H7 (cell line): ENCODE measurements at places on chromosomes 12 and 14. TPM values are rescaled to one million over a fixed set of nuclear protein-coding genes. Genes with fewer than 3 reads are reported as not detected.

DNA sequence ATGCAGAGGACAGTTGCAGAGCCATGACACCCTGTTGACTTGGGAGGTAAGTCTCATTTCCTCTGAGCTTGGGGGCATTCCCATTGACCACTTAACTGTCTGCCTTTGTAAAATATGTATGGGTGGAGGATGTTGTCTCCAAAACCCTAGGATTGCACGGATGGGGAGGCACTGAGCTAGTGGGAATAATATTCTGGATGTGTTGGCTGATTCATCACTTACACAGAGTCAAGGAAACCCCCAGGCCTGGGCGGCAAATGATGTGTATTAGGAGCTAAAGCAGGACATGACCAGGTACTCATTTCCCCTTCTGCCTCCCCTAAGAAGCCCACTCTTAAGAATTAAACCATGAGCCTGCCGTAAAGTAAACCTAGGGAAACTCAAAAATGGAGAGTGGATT is 319.4 kb downstream of the VRK1 start:
- DNase-seq, result no peak

DNA sequence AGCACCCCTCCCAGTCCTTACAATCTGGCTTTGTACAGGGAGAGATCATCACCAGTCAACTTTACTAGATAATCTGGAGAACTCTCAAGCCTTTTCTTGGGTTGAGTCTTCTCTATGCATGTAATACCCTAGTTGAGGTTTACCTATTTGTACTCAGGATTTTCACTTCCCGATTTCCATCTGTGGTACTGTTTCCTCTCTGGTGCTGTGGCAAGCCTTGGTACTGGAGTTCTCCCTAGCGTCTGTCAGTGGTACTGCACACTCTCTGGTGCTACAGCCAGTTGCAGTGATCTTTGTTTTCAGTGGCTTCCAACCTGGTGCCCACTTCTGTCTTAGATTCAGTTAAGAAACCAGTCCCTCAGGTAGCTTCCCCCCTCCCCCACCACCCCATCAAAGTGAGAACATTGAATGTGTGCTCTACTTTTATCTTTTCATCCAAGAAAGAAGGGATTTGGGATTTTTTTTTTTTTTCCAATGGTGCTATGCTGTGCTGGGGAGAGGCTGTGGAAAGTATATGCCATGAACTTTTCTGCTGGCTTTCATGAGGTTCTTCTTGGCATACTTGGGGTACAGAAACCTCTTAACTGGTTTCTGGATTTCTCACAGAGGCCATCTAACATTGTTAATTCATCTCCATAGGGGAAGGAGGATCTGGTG is 69.4 kb upstream of the EVL start:
- peak; percentile 58 for DNase-seq

The SMCO3 gene
- not detected in 2 replicates for total RNA-seq

The P2RX7 gene
- total RNA-seq, result 0.07 TPM in 1 of 2 replicates, not detected in the other

The SPATA7 gene
- 8.4 and 18.4 TPM in 2 replicates for total RNA-seq

The CIROP gene
- total RNA-seq, result 0.42 TPM in 1 of 2 replicates, not detected in the other

DNA sequence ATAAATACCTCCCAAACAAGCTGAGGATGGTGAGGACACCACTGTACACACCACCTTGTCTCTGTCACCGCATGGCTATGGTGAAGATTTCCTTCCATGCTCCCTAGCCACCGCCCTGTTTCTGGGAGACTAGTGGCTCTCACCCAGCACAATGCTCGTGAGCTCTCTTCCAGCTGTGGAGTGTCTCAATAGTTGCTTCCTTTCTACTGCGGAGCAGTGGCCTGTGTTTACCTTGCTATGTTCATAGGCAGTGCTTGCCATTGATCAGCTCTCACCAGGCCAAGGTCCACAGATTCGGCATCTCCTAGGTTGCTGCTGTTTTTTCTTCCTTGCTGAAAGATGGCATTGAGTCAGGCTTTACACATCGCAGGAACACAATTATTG is 313.6 kb upstream of the RTL1 start:
- no peak for DNase-seq

DNA sequence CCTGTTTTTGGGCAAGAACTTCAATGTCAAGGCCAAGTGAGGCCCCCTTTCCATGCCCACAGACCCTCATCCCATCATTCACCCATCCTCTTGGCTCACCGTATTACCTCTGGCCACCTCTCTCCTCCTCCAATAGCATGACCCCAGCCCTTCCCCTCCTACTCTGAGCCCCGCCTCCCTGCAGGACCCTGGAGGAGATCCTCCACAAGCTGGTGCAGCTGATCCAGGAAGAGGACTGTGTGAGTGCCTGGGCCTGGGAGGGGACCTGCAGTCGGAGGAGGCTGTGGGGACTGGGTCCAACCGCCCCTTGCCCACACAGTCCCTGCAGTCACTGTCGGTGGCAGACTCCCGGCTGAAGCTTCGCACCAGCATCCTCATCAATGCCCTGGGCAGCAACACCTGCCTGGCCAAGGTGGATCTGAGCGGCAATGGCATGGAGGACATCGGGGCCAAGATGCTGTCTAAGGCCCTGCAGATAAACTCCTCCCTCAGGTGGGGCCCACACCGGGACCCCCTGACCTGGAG is 7.2 kb downstream of the CARMIL3 start:
- DNase-seq, result peak; percentile 72

- no peak for DNase-seq
Measured at GRCh38 chr12:103505371-103506236, 9.8 kb upstream of the C12orf42 start.

GRCh38 chr14:100944052-100944451 is 40.5 kb upstream of the RTL1 start:
- no peak for DNase-seq

DNA sequence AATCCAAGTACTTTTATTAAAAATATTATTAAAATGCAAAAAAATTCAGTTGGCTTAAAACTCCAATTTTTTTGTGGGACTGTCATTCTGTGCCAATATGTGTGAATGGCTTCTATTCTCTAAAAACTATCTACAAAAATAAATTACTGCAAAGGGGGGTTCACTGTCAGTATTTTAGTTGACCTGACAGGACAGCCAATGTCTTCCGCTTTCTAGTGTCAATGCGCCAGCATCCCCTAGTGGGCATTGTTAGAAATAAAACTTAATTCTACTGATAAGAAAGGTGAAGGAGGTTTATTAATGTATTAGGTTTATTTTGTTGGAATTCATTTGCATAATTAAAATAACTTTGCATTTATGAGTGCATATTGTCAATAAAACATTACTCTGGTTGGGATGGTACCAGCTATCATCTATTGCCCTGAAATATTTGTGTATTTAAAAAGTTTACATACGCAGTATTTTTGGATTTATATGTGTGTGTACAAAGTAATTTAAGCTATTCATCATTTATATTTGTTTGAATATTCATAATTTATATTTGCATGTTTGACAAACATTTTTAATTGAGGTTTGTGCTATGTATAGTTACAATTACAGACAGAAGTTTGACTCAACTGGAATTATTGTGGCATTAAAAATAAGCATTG is 527.2 kb downstream of the FLRT2 start:
- no peak for DNase-seq

- DNase-seq, result no peak
Measured at GRCh38 chr12:119980242-119980641, 8.8 kb upstream of the BICDL1 start.

- DNase-seq, result peak; percentile 99
Measured at GRCh38 chr12:56258068-56258819, at the start of gene ANKRD52. ANKRD52 (minus strand) TSS chr12:56258384; CDS start chr12:56258269, 115 bp downstream.

- no peak for DNase-seq
Measured at GRCh38 chr12:96425321-96425720, 25.1 kb upstream of the CDK17 start.

DNA sequence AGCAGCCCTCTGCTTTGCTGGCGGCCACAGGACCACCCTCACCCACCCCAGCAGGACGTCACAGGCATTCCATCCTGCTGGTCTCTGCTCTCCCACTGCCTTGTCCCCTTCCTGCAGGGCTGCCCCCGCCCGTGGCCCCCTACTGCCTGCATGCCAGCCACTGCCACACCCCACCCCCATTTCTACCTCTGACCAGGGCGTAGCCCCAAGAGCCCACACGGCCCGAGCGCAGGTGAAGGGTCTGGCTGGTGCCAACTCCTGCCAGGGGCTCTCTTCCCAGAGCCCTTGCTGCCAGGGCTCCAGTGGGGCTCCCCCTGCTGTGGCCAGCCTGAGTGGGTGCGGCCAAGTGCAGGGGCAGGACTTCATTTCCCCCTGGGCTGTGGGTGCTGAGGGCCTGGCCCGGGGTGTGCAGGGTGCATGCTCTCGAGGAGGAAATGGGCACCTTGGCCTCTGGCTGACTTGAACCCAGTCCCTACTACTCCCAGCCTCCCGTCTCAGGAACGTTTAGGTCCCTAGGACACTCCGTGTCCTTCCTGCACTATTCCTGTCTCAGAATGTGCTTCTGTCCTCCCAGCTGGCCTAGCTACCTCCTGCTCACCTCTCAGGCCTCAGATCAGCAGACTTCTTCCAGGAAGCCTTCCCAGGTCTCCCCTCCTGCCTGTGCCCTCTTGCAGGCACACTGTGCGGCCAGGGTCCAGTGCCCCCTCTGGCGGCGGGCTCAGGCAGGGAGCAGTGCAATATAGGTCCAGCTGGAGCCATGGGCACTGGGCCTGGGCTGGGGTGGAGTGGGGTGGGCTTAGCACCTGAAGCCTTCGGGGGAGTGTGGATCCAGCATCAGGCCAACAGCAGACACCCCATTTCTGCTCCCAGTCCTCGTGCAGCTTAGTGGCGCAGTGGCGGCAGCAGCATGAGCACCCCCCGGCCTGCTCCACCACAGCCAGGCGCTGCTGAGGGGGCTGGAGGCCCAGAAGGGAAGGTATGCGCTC is 1.4 kb downstream of the LBHD2 start:
- DNase-seq, result peak; percentile 92

- peak; percentile 34 for DNase-seq
Measured at GRCh38 chr12:125314051-125314755, 249.0 kb downstream of the AACS start.

GRCh38 chr12:67921286-67921685 is 68.0 kb upstream of the IFNG-AS1 start:
- no peak for DNase-seq

- DNase-seq, result no peak
Measured at GRCh38 chr12:104003596-104003995, 37.9 kb downstream of the TDG start.

- DNase-seq, result peak; percentile 12
Measured at GRCh38 chr14:65414961-65415589, 2.5 kb downstream of the FUT8 start.

The BCDIN3D gene
- total RNA-seq, result 1.4 and 1.6 TPM in 2 replicates

The GPR162 gene
- 5.4 and 7.0 TPM in 2 replicates for total RNA-seq

The NEUROD4 gene
- total RNA-seq, result not detected in 2 replicates

The SLC39A2 gene
- 0.17 TPM in 1 of 2 replicates, not detected in the other for total RNA-seq

The PRH2 gene
- total RNA-seq, result 0.21 TPM in 1 of 2 replicates, not detected in the other

GRCh38 chr12:120290609-120291305 is 946 bp downstream of the RNU4-2 start:
- peak; percentile 38 for DNase-seq

The LRFN5 gene
- total RNA-seq, result 5.4 and 7.5 TPM in 2 replicates

The ATXN7L3B gene
- total RNA-seq, result 25.3 and 27.2 TPM in 2 replicates

GRCh38 chr12:48873096-48873495 is 7.4 kb upstream of the RND1 start:
- DNase-seq, result no peak

The BICDL1 gene
- total RNA-seq, result 12.3 and 15.7 TPM in 2 replicates

DNA sequence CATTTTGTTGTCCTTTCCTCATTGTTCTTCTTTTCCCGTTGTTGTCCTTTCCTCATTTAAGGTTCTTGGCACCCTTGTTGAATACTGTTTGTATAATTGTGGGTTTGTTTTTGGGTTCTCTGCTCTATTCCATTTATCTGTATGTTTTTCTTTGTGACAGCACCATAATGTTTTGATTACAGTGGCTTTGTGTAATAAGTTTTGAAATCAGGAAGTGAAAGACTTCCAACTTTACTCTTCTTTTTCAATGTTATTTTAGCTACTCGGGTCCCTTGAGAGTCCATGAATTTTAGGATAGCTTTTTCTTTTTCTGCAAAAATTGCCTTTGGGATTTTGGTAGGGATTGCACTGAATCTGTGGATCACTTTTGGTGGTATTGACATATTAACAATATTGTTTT is 28.1 kb downstream of the ETNK1 start:
- no peak for DNase-seq

The POTEG gene
- total RNA-seq, result not detected in 2 replicates

The SLC17A8 gene
- not detected in 2 replicates for total RNA-seq

GRCh38 chr14:33742166-33742565 is 208.7 kb downstream of the EGLN3 start:
- no peak for DNase-seq

The LRRC43 gene
- total RNA-seq, result 0.22 TPM in 1 of 2 replicates, not detected in the other

DNA sequence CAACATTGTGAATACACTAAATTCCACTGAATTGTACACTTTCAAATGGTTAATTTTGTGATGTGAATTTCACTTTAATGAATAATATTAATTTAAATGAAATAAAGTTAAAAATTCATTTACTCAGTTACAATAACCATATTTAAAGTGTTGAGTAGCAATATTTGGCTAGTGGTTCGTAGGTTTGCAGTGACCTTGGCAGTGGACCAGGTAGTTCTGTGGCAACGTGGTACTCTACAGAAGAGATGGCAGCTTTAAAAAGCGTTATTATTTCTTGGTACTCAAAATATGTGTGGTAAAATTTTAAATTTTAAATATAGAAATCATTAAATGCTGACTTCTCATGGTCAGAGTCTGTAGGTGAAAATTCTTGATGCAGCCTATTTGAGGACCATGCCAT is 51.6 kb downstream of the AEBP2 start:
- DNase-seq, result no peak

DNA sequence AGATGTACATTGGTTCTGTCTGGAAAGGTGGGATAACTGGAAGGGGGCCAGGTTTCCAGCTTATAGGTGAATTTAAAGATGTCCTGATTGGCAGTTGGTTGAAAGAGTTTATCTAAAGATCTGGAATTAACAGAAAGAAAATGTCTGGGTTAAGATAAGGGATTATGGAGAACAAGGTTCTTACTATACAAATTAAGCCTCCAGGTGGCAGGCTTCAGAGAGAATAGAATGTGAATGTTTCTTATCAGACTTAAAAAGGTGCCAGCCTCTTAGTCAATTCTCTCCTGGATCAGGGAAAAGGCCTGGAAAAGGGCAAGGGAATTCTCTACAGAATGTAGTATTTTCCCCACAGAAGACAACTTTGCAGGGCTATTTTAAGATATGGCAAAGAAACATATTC is 53.1 kb downstream of the CNTN1 start:
- DNase-seq, result no peak

The JPH4 gene
- 1.4 and 2.0 TPM in 2 replicates for total RNA-seq

DNA sequence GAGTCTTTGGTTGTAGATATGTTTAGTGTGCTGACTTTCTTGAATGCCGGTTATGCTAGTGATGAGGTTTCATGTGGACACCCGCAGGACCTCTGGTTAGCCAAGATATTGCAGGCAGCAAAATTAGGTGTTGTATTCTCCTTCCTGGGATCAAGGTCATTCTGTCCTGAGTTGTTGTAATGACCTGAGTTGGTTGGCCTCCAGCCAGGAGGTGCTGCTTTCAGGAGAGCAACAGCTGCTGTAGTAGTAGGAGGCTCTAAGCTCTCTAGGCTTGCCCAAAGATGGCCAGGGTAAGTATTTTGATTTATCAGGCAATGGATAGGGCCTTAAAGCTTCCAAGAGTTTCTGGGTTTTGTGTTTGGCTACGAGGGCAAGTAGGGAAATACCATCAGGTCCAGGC is 56.0 kb upstream of the BDKRB2 start:
- DNase-seq, result no peak
